ENCODE measurements at places on chromosomes 6 and 20.
A peak's percentile ranks its signal among the peaks of the same experiment; 100 is the strongest.

- no peak for DNase-seq
These were observed 126.8 kb upstream of the TNFAIP3 start for GRCh38 chr6:137740091-137740755.

- DNase-seq = no peak
These were observed 2.2 kb downstream of the TNF start for GRCh38 chr6:31577579-31577966.

DNA sequence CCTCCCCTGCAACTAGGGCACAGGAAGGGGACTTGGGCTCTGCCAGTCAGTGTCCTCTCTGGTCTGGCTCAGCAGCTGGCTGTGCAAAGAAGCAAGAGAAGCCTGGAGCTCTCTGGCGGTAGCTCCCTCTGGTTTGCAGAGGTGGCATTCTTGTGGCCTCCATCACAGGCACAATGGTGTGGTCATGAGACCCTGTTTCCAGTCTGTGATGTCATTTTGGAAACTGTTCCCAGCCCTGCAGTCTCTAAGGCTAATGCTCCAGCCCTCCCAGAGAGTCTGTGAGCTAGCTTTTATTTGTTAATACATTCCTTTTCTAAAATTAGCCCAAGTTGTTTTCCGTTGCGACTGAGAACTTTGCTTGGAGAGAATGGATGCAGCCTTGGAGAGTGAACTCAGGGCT lies 69.5 kb upstream of the FOXQ1 start:
- no peak for DNase-seq

DNA sequence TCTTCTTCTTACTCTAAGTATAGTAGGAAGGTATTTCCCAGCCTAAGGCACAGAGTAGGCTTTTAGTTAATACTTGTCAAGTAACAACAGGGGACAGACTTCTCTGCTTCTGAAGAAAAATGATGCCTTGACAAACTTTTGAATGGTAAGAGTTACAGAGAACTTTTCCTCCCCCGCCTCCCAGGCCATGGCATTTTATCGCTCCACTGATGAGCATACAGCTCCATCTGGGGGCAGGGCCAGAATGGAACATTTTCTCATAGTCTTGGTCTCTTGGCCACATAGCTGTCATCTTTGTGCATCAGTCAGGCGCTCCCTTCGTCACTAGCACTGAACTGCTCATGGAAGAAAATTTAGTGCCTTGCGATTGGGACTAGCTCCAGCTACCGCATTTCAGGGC lies 1066.8 kb upstream of the CITED2 start:
- no peak for DNase-seq

DNA sequence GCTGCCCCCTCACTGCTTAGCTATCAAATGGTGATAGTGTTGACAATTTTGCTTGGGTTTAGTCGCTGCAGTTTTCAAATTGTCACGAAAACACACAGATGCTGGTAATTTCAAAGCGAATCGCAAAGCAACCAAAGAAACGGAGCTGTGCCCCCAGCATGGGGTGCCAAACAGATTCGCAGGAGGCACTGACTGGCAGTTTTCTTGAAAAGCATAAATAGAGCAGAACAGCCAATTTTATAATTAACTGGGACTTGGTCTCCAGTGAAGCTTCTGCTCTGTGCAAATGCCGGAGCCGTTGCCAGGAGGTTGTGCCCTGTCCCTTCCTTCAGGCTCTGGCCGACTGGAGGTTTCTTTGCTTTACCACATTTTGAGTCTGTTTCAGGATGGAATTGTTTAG lies 18.8 kb downstream of the ARHGAP40 start:
- DNase-seq = no peak

DNA sequence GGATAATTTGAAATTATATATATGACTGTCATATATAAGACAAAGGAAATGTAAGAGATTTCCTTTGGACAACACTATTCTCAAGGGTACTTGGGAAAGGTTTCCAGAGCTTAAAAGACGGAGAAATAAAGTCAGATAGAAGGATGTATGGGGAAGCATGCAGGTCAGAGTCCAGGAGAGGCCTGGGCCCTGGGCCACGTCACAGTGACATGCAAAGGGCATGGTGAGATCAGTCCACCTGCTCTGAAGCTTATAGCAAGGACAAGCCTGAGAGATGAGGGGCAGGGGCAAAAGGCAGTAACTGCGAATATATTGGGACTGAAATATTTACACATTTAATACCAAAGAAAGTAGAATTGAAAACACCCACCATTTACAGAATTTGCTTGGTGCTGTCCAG lies 24.6 kb upstream of the GMDS start:
- DNase-seq = no peak

- no peak for DNase-seq
These were observed 114.7 kb upstream of the PHACTR1 start for GRCh38 chr6:12601881-12602280.

GRCh38 chr6:168104636-168105035 lies 25.6 kb upstream of the FRMD1 start:
- DNase-seq = no peak

DNA sequence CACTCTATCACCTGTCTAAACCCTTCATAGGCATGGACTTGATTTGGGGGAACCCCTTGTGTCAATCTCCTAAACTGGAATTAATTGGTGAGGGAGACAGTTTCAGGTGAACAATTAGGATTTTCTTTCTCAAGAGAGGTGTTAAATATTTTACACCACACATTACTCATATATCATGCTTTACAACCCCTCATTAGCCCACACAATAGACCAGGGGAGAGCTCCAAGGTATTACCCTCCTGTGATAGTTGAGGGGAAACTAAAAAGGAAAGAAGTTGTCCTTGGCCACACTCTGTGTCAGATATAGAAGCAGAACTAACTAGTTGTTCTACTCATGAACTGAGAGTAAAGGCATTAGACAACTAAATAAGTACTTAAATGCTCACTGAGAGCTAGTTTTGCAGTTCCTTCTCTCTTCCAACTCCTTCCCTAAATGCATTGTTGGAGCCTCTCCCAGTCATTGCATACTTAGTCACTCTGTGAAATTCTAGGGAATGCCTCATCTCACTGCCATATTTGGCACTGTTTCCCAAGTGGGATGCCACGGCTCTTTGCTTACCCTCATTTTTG lies 183.7 kb upstream of the CEP162 start:
- DNase-seq = no peak

DNA sequence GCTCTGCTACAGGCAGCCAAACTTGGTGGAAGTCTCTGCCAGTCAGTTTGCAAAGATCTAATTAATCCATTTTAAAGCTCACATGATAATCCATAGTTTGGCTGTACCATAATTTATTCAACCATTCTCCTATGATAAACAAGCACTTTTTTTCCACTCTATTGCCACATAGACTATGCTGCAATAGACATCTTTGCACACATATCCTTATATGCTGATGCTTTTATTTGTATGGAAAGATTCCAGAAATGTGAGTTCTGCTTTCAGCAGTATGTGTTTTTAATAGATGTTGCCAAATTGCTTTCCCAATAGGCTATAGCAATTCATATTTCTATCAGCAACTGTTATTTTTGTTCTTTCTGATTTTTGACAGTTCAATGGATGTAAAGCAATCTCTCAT lies 628.0 kb downstream of the KIF16B start:
- DNase-seq = no peak

GRCh38 chr20:40160097-40160550 lies 528.9 kb downstream of the MAFB start:
- DNase-seq = no peak

DNA sequence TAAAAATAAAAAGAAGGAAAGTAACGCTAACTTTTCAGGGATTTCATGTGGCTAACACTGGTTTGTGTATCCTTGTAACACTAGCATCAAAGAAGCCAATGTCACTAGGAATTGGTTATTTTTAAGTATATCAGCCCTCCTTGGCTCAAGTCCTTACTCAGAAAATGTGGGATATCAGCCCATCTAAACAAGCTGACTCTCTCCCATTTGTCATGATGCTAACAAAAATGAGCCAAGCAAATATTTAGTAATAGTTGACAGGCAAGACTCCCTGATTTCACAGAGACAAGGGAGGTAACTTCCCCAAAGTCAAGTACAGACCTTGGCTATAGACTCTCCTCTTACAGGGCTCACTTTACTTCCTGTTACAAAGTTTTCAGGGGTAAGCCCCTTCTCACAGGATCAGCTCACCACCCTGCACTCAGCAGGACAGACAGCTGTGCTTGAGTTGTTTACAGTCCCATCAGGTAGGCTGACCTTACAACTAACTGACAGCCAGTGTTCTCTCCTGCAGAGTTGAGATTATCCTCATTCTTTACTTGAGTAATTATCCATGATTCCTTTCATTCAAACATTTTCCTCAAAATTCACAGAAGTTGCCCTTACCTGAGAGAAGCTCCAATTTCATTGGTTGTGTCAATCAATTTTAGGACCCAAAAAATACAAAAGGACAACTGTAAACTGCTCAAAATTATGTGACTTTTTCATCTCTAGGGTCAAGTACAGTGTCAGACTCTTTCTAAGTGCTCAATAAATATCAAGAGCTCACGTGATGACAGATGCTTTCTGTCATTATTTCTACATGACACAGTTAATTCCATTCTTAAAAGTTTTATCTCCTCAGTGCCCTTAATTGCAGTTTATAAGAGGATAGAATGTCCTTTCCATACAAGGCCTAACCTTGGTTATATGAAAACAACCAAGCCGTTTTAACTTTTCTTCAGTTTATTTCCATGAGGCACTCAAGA lies 38.1 kb upstream of the BMP5 start:
- no peak for DNase-seq

DNA sequence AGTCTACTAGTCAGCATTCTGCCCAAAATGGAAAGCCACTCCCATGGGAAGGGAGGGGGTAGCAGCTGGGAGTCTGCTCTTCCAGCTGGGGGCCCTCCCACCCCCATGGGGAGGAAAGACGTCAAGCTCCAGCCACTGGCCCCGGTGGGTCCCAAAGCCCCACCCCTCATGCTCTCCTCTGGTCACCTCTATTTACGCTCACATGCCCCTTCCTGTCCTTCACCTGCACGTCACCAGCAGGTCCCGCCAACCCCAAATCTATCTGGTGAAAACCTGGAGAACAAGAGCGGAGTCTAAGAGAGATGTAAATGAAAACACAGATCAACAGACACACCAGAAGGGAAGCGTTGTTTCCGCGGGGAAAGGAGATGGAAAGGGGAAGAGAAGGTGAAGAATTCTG lies 30.0 kb upstream of the ZBP1 start:
- no peak for DNase-seq

DNA sequence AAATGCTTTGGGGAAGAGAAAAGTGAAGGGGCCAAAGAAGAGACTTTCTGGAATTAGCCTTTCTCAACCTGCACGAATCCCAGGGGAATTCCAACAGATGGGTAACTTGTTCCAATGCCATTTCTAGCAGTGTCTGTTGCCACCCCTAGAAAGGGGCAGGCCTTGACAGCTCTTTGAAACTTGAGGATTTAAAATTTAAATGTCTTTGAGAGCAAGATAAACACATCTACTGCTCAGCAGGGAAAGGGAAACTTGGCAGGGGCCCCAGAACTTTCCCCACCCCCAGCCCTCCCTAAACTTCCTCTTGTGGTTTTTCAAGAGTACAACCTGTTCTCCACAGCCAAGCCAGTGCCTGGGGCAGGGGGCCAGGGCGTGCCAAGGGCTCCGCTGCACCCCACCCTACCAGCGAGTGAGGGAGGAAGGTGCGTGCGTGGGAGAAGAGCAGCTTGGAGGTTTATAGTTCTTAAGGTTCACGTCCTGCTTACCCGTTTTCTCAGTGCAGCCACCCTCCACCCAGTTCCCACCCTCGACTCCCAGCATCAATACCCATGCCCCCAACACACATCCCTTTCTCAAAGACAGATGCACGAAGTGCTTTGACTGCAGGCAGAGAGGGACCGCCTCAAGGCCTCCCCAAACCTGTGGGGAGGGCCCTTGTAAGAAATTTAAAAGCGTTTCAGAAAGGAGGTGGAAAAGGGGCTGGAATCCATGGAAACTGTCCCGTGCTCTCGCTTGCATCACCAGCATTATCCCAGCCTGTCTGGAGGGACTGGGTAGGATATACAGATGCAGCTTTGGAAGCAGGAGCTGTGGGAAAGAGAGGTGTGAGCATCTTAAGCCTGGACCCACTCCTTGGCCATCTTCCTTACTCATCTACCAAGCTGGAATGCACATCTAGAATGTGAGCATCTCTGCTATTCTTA lies 4.5 kb upstream of the TAF8 start:
- peak; percentile 88 for DNase-seq

DNA sequence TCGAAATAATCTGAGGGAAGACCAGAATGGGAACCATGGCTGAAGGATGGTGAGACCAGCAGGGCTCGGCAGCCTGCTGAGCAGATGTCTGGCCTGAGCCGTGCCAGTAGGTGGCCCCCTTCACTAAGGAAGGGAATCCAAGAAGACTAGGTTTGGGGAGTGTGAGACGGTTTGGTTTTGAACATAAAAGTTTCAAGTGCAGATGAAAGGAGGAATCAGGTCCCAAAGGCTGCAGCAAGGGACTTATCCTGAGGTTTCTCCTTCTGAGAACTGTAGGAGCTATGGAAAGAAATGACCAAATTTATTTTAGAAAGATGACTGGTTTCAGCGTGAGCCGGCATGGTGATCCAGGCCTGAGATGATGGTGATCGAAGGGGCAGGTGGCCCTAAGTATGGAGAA lies 4.6 kb upstream of the OSER1 start:
- DNase-seq = peak; percentile 63

GRCh38 chr20:44021186-44021585 lies 106.5 kb downstream of the TOX2 start:
- DNase-seq = no peak
